GM04504 (cell line): ENCODE measurements at places on chromosomes 13 and 19.

GRCh38 chr19:55297267-55297666 lies 13.5 kb downstream of the BRSK1 start:
- DNase-seq = no peak

- DNase-seq = no peak
These were observed at the start of gene AMH for GRCh38 chr19:2249010-2249866. TSS of gene AMH (plus strand) at chr19:2249323. CDS start at chr19:2249333, 10 bp downstream.

DNA sequence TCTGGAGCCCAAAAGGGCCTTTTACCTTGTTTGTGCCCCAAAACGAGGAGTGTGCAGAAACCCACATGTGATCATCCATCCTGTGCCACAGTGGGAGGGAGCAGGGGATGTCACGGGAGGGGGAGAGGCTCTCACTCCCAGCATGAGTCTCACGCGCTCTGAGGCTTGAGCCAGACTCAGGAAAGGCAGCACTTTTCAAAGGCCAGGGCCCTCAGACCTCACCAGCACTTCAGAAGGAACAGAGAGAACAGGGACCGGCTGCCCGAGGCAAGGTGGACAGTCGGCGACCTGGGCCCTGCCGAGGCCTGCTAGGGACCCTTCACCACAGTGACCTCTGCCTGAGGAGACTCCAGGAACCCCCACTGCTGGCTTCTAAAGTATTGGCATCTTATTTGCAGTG lies 71.7 kb upstream of the WASF3 start:
- no peak for DNase-seq

DNA sequence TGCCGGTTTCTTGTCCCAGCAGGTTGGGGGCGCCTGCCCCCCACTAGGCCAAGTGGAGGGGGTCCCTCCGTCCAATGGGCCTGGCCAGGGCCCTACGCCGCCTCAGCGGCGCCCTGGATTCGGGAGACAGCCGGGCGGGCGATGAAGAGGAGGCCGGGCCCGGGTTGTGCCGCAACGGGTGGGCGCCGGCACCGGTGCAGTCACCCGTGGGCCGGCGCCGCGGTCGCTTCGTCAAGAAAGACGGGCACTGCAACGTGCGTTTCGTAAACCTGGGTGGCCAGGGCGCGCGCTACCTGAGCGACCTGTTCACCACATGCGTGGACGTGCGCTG lies 6.2 kb downstream of the KCNJ14 start:
- no peak for DNase-seq

GRCh38 chr19:4454747-4455718 lies 2.6 kb downstream of the UBXN6 start:
- peak; percentile 46 for DNase-seq

GRCh38 chr13:110845520-110845919 lies 69.3 kb downstream of the ANKRD10 start:
- DNase-seq = no peak

DNA sequence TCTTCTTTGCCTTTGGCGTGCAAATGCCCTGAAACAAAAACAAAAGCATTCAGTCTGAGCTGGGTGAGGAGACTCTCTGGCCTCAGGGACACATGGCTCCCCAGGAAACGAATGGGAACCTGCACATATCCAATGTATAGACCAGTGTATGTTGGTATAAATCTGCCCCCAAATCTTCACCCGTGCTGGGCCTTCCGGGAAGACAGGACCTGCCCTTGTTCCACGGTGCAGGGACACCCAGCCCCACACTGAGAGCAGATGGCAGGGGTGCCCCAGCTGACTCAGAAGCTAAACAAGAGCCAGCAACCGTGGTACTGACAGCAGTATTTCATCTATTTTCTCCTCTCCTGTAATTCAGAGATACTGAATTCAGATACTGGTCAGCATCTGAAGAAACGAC lies 42.4 kb downstream of the CARS2 start:
- DNase-seq = no peak

- no peak for DNase-seq
These were observed 13.2 kb downstream of the PEPD start for GRCh38 chr19:33508431-33508830.

GRCh38 chr19:30049226-30049625 lies 107.2 kb downstream of the URI1 start:
- DNase-seq = no peak

DNA sequence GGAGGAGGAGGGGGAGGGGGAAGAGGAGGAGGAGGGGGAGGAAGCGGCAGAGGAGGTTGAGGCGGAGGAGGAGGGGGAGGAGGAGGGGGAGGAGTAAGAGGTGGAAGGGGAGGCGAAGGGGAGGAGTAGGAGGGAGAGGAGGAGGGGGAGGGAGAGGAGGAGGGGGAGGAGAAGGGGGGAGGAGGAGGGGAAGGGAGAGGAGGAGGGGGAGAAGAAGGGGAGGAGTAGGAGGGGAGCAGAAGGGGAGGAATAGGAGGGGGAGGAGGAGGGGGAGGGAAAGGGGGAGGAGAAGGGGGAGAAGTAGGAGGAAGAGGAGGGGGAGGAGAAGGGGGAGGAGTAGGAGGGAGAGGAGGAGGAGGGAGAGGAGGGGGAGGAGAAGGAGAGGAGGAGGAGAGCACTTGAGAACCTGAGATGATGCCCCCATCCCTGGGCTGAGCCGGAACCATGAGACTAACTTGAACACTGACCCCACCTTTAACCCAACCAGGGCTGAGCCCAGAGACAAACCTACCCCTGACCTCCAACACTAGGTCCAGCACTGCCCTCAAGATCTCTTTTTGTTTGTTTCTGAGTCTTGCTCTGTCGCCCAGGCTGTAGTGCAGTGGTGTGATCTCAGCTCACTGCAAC lies 12.6 kb downstream of the ABCA7 start:
- no peak for DNase-seq
